ENCODE measurements at places on chromosomes 16 and 17.

DNA sequence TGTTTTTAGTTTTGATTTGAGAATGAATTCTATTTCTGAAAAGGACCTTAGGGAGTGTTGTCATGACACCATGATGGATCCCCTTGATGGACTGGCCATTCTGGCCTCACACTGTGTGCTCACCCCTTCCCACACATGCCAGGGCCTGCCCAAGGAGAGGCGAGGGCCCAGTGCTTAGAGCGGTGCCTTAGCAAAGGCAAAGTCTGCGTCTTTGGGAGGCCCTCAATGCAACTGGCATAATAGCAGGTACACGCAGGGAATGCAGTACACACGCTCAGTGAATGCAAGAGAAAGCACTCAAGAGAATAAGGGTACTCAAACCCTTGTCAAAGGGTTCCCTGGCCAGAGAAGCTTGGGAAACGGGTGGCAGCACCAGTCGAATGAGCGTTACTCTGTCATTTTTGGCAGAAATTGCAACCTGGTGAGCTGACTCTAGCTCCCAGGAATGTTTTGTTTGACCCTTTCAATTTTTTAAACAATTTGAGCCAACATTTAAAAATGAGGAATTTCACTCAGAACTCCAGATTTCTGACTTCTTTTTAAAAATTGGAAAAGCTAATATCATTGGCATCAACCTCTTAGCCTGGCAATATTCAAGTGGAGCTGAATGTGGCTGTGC is 32.1 kb downstream of the NKD1 start:
- DNase-seq, result no peak

DNA sequence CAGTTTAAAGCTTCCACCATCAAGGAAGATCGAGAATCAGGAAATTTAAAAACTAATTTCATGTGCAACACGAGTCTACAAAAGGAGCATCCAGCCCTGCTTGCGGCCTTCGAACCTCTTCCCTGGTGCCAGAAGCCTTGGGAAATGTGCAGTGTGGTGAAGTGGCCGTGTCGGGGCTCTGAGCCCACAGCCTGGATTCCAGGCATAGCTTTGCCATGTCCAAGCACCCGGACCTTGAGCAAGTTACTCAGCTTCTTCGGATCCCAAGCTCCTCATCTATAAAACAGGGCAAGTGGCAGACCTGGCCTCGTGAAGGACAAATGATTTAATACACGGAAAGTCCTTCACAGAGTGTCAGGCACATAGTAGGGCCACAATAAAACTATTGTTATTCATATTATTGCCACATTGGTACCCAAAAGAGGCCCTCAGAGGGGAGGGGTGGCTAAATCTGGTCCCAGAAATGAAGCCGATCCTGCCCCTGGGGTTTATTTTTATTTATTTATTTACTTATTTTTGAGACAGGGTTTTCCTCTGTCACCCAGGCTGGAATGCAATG is 34.8 kb downstream of the COTL1 start:
- no peak for DNase-seq

- DNase-seq, result no peak
Measured at GRCh38 chr16:86892509-86892908, 314.2 kb downstream of the FOXL1 start.

DNA sequence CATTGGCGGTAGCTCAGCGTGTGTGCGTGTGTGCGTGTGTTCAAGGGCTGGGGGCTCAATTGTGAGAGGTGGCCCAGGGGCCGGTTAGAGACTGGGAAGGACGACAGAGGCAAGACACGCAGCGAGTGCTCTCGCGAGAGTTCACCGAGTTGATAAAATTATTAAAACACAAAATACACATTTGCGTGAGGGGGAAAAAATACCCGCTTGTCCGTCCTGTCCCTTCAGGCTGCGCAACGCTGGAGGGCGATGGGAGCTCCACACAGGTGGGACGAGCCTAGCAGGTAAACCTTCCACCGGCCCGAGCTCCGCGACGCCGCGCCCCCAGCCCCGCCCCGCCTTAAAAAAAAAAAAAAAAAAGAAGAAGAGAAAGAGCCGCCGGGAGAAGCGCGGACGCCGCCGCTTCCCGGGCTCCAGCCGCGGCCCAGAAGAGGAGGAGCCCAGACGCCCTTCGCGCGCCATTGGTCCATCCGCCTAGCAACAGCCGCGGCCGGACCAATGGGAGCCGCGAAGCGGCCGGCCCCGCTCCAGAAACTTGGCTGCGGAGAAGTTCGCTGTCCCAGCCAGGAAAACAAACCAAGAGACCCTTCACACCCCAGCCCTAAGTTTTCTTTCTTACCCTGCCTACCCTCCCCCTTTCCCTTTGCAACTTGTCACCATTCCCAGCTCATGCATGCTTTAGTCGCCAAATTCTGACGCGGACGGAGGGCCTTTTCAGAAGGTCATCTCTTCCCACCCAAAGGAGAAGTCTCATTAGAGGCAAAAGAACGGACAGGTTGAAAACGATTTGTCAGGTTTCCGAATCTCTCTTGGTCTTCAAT is 169.9 kb upstream of the MAF start:
- DNase-seq, result no peak

DNA sequence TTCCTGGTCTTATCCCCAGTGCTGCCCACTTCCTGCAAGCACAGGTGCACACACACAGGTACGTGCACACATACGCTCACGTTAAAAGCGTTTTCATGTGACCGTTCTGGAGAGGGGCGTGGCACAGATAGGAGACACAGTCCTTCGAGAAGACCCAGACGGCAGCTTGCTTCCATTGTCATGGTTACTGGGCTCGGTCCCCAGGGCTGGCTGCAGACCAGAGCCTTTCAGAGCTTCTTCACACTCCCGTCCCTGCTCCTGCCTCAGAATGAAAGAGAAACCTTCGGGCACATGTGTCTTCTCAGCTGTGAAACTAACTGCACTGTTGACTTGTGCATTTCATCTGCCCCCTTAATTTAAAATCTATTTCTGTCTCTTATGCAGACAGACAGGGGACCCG is 154.2 kb downstream of the PITPNC1 start:
- no peak for DNase-seq
